ENCODE measurements at places on chromosomes 4 and X.

DNA sequence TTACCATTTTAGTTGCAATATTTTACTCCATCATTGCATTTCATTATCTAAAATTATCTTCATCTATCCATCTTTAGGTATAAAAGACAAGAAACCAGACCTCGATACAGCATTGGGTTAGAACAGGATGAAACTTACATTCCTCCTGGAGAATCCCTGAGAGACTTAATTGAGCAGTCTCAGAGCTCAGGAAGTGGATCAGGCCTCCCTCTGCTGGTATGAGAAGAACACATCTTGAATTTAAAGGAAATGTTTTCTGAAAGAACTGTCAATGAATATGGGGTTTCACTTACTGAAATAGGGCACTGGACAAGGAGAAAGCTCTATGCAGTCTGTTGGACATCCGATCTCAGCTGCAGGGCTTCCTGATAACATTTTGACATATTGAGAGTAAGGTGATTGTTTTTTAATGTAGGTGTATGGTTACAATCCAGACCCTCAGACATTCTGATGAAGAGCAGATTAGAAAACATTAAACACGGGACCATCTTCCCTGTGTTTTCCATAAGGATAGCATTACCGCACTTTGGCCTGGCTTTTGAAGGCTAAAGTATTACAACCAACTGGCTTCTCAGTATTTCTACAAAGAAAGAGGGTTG lies 367.2 kb downstream of the BMPR1B start:
- DNase-seq: peak; percentile 60

DNA sequence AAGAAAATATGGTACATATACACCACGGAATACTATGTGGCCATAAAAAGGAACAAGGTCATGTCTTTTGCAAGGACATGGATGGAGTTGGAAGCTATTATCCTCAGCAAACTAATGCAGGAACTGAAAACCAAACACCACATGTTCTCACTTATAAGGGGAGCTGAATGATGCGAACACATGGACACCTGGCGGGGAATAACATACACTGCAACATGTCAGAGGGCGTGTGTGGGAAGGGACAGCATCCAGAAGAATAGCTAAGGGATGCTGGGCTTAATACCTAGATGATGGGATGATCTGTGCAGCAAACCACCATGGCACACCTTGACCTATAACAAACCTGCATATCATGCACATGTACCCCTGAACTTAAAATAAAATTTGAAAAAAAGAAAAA lies 19.5 kb upstream of the CNKSR2 start:
- DNase-seq: no peak

- DNase-seq: no peak
Observed at GRCh38 chrX:15946783-15947580, 92.4 kb upstream of the AP1S2 start.

DNA sequence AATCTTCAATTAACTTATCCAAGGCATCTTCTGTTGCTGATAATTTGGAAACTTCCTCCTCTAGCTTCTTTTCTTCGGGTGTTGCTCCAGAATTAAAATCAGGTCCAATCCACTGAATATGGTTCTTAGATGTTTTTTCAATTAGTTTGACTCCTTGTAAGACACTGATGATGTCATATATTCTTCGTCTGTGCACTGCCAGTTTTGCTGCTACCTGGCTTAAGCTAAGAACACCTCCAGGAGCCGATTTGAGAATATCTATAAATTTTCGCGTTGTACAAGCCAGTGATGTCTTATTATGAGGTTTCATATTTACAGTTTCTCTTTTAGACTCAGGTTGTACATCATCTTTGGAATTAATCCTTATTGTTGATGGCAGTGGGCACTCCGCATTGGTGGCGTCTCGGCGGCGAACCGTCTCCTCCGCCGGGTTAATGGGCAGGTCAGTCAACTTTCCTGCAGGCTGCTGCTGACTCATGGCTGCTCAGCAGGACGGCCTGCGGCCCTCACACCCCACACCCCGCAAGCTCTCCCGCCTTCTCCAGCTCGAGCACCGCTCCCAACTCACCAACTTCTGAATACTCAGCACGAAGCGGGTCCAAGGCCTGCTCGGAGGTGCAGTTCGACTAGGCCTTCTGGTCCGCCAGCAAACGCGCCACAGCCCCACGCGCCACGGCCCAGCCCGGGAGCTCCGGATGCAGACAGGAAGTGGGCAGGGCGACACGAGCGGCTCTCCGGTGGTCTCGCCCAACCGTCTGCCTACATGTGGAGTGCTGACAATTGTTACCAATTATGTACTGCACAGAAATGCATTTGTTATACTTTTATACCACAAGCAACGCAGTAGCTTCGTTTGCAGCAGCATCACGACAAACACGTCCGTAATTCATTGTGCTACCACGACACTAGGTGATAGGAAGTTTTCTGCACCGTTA lies 49.2 kb upstream of the FHL1 start:
- DNase-seq: no peak

DNA sequence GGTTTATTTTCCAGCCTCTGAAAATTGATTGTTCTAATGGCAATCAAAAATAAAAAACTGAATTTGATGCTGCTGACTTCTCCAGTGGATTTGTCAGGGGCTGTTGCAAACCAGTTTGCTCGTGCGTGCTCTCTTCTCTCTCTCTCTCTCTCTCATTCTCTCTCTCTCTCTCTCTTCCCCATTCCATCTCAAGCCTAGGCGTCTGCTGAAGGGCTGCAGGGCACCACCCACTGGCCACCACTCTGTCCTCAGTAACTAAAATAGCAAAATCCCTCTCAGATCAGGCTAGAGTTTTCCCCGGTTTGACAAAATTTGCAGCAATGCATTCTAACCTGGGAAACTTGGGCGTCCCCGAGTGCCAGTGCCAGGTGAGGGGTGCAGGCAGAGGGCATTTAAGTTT lies 19.4 kb downstream of the NKX6-1 start:
- no peak for DNase-seq

- no peak for DNase-seq
Observed at GRCh38 chr4:1376391-1376840, 29.4 kb downstream of the UVSSA start.

DNA sequence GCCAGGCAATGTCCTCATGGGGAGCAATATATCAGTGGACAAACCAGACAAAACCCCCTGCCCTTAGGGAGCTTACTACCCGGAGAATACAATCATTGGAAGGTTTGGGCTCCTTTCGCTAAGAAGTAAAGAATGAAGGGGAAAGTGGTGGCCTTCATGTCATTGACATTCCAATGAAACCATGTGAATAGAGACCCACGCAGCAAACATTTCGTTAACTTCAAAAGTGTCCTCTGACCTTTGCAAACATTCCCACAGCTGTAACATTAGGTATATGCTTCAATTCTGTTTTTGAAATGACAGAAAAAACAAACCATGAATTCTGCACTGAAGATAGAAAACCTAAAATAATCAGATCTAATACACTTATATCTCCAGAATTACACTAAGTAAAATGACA lies 7.0 kb downstream of the ATP8A1 start:
- no peak for DNase-seq

DNA sequence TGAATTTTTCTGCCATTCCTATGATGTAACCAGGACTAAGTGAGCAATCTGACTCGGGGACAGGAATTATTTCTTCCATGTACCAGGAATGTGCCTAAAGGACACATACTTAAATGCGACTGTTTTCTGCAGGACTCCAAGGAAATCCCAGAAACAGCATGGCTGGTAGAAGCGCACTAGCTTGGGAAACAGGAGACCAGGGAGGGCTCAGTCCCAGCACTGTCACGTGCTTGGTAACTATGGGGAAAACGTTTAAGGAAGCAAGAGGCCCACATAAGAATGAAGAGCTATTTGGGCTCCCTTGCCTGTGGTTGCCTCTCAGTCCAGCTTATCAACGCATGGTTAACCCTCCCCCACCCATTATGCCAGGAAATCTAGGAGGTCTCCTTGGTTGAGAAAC lies 19.6 kb downstream of the MPP1 start:
- no peak for DNase-seq

Data from COR-L47 (cell line).